ENCODE measurements at places on chromosomes 2 and 18.

DNA sequence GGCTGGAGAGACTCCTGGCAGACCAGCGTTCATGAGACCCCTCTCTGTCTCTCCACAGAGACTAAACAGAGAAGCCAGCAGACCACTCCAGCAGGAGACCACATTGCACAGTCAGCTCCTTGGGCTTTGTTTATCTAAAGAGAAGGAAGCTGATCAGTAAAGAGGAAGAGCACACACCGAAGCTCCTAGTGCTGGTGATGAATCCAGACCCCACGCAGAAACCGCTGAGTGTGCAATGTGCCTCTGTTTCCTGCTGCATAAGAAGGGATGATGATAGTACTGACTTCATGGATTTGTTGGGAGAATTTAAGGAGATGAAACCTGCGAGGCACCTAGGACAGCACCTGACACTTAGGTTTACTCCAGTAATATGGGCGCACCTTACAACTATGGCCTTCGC, 544.1 kb upstream of the ID2 start:
- no peak for DNase-seq

GRCh38 chr2:157172866-157173578, 84.5 kb upstream of the GALNT5 start:
- no peak for DNase-seq

- DNase-seq = no peak
Measured at GRCh38 chr2:208125251-208125650, 927 bp upstream of the CRYGD start.

DNA sequence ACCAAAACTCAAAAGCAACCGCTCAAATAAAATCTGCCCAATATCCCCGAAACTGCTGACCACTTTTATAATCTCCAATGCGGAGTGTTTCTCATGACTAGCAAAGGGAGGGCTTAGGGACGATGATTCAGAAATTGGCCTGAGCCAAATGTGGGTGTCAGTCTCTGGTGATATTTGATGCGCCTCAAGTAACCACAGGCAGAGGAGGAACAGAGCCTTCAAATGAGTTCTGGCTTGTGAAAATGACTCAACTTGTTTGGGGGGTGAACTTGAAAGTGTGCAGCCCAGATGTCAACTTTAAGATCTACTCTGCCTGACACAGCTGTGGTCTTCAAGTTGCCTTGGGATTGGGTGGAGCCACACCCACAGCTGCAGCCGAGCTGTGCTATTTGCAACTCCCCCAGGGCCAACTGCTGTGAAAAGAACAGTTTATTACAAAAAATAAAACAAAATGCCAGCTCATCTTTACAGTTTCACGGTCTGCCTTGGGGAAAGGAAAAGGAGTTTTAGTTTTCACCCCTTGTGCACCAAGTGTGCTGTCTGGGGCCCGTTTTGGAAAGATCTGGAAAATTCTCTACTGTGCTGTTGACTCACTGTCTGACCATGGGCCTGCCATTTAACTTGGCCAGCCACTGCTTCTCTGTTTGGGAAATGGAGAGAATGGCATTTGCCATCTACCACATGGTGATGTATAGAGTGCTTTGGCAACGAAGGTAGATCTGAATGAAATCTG, 222.1 kb downstream of the MTX2 start:
- DNase-seq = no peak

GRCh38 chr2:188726626-188727247, 247.4 kb upstream of the COL3A1 start:
- DNase-seq = no peak

DNA sequence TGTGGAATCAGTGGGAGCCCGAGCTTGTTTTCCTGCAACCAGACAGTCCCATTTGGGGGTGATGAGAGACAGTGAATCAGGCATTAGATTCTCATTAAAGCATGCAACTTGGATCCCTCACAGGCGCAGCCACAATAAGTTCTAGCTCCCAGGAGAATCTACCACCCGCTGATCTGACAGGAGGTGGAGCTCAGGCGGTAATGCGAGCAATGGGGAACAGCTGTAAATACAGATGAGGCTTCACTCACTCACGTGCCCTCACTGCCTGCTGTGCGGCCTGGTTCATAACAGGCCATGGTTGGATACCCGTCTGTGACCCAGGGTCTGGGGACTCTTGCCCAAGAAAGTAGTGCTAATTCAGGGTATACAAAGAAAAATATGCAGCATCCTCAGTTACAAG, 144.8 kb upstream of the RGPD4 start:
- DNase-seq = no peak

GRCh38 chr18:61093965-61094364, 239.3 kb upstream of the CDH20 start:
- DNase-seq = no peak

DNA sequence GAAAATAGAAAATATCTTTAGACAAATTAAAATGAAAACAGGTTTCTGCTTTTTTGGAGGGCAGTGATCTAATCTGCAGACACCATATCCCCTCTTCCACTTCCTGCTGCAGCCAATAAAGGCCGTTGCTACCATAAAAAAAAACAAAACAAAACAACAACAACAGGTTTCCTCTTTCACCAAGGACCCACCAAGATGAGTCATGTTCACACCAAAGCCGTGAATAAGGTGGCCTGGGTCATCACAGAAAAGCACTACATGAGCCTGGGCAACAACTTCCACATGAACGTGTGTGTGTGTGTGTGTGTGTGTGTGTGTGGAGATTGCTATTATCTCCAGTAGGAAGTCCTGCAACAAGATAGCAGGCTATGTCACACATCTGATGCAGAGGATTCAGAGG, 24.8 kb upstream of the TFCP2L1 start:
- DNase-seq = no peak

DNA sequence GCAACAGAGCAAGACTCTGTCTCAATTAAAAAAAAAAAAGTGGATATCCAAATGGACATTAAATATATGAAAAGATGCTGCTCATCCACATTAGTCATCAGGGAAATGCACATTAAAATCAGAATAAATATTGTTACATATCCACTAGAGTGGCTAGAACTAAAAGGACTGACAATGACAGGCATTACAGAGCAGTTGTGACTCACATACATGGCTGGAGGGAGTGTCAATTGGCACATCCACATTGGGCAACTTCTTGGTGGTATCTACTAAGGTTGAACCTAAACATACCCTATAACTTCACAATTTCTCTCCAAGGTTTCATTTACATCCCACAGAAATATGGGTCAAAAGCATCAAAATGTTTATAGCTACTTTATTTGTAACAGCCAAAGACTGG, 14.0 kb upstream of the DNER start:
- no peak for DNase-seq

DNA sequence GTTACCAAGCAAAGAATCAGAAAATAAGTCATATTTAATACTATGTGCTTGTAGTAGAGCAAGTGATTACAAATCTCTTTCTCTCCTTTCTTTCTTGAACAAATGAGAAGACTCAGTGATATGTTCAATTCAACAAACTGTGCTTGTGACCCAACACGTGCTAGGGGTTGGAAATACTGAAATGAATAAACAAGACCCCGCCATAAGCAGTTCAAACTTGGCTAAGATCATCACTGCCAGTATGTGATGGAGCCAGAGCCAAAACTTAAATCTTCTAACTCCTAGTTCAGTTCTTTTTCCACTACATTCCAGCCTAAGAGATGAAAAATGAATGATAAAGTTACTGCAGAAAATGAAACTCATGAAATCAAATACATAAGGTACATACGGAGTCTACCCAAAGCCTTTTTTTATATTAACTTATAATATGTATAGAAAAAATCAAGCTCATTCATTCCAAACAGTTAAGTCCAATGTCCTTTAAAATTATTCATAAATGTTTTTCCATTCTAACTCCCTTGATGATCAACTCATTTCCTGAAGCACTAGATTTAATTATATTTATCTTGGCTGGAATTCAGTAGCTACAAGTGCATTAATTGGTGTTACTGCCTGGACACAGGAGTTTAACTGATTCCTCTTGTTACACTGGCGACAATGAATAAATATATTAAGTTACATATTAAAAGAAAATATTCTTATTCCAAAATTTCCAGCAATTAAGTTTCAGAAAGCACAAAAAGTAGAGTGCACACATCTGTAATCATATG, 36.0 kb downstream of the GALNT3 start:
- DNase-seq = no peak

- DNase-seq = no peak
Measured at GRCh38 chr2:42554392-42554791, 14.0 kb upstream of the MTA3 start.

DNA sequence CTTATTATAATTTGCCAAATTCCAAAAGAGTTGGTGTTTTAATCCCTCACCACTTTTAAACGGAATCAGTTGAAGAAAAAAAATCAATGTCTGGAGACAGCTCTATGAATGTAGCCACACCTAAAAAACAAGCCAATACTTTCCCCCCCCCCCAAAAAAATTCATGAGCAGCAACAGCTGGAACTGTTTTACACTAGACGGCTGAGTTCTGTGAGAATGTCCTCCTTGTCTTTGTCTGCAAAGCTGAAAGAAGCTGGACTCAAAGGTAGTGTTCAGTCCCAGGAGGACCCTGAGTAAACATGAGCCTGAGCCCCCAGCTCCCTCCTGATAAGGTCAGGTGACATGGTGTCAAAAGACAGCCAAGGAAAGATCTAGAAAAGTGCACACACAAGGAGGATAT, 68.2 kb downstream of the ZNF521 start:
- no peak for DNase-seq

- DNase-seq = no peak
Measured at GRCh38 chr2:127891811-127892210, 6.1 kb upstream of the AMMECR1L start.

DNA sequence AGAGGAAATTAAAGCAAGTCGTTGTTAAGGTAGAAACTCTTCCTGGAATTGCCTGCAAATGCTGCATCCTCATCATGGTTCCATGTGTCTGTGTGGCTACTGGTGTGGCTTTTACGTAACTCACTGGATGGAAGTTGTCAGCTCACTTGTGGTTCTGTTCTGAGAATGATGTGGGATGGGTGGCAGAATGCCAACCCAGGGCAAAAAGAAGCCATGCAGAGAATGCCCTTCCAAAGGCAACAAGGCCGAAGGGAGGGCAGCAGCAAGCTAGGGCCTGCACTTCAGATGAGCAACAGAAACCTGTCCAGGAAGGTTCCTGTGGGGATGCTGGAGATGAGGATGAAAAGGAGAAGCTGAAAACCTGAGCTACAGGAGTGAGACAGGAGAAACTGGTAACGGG, 10.4 kb upstream of the NAPG start:
- no peak for DNase-seq

DNA sequence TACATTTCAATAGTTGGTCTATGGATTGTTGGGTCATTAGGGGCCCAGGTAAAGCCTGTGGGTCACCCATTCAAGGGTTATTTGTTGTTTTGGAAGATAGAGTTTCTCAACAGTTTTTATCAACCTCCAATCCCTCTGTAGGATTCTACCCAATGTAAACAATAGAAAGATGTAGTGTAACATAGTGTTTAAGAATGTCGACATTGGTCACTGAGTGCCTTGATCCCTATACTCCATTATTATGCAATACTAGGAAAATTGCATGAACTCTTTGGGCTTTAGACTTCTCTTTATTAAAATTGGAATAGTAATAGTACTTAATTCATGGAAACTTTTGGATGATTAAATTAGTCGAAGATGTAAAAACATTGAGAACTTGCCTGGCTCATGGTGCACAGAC, 292.1 kb downstream of the GPD2 start:
- no peak for DNase-seq

GRCh38 chr2:42838133-42838532, 45.8 kb upstream of the HAAO start:
- no peak for DNase-seq

DNA sequence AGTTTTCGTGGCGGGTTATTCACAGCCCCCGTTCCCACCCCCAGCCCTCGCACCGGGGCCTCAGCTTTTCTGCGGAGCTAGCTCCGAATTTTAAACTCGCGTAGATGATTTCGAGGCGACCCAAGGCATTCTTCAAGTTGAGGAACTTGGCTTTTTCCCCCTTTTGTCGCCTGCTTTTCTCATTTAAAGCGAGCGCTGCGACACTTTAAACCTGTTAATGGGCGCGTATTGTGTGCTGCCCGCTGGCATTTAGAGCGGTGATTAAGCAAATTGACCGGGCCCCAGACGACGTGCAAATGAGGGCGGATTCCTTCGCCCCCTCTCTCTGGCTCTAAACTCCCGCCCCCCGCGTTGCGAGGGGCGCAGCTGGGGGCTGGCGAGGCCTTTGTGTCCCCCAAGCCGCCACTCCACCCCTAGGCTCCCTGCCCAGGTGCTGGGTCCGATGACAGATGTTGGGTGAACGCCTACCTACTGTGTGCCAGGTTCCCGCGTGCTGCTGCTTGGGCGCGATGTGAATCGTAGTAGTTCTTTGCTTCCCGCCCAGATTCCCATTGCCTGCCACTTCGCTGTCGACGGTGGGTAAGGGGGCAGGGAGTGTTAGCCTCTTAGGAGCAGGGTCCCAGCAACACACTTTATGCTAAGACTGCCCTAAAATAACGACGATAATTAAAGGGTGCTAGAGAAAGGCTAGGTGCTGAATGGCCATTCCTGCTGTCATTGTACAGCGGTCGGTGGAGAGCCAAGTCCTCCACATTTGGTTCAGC, 1.9 kb downstream of the TCF7L1 start:
- DNase-seq = peak; percentile 90

DNA sequence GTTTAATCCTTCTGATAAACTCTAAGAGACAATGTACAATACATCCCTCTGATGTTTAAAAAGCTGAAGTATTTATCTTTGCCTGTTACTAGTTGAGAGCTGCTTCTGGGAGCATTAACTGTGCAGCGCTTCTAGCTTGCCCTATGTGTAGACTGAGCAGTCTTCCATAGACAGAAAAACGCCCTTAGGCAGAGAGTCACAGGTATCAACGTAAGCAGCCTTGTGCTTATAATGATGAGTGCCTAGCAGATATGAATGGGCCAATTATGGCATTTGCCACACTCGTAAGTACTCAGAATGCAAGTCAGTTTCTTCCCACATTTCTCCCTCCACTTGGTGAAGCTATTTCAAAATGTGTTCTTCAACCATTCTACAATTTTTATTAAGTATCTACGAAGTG, 731.1 kb upstream of the SLC8A1 start:
- no peak for DNase-seq

DNA sequence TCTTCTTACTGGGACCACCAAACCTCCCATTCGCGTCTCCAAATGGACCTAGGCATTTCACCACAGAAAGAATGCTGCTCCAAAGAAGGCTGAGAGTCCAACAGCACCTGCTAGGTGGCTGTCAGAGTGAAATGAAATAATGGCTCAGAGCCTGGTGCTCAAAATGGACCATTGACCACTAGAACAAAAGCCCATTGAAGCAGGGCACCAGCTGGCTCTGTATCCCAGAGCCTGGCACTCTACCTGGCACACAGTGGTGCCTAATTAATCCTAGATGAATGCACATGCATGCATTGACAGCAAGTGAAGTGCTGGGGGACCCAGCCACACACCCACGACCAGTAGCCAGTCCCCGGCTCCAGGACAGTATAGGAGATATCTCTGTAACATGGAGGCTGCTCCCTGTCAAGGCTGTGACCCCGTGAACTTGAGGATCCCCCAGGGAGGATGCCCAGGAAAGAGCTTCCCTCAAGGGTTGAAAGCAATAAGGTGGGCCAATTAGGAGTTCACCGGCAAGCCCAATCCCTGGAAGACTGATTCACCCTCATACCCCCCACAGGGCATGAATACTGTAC, 261.3 kb downstream of the TNS1 start:
- no peak for DNase-seq
